ENCODE measurements at places on chromosomes 4 and X.

- no peak for DNase-seq
Measured at GRCh38 chr4:35102066-35102465, 1142.2 kb downstream of the ARAP2 start.

DNA sequence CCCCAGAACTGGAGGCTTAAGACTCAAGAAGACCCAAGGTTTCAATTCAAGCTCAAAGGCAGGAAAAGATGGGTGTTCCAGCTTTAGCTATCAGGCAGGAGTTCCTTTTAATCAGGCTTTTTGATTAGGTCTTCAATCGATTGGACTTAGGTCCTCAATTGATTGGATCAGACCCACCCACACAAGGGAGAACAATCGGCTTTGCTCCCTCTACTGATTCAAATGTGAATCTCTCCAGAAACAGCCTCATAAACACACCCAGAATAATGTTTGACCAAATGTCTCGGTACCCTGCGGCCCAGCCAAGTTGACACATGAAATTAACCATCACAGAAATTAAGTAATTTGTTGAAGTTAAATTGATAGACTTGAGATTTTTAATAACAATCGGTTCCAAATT is 917.1 kb upstream of the FTHL17 start:
- DNase-seq, result no peak

DNA sequence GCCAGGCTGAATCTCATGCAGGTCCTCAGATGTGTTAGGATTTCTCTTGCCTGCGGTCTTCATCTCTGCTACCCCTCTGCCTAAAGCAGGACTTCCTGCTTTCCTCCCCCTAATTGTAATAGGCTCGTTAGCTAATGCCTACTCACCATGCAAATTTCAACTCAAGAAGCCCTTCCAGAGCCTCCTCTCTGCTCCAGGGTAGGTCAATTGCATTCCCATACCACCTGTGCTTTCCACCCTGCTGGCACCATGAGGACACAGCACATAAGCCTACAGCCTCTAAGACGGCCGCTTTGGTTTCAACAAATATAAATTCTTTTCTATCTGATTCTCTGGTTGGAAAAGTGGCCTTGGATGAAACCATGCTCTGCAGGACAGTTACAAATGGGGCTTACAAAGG is 93.9 kb downstream of the QDPR start:
- DNase-seq, result no peak

GRCh38 chr4:141099326-141099725 is 33.9 kb downstream of the RNF150 start:
- no peak for DNase-seq
